ENCODE measurements at places on chromosomes 7 and 10. TPM values are rescaled to one million over a fixed set of nuclear protein-coding genes. Genes with fewer than 3 reads are reported as not detected.

ZNF853 gene
- 16.9 TPM for total RNA-seq

OPN4 gene
- total RNA-seq = not detected

DNA sequence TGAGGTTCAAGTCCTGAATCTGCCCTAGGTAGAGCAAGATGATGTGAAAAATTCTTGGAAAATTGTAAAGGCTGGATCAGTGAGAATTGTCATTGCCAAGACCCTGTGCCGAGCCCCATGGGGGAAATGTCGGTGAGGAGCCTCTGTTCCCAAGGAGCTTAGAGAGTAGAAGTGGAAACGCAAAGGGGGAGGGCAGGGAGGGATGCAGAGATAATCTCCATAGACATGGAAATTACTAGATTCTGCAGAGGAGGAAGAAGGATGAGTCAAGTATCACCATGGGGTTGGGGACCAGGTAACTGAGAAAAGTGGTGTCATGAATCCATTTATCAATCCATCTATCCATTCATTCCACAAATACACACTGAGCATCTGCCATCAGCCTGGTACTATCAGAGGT, 26.0 kb downstream of the DUSP5 start:
- no peak overlapping the region for H3K27ac ChIP-seq
- DNase-seq = no peak
- no peak overlapping the region for H3K4me3 ChIP-seq
- H3K4me1 ChIP-seq = no peaks in the 10 kb centered on the region
- no peaks in the 10 kb centered on the region for H3K27me3 ChIP-seq

DNA sequence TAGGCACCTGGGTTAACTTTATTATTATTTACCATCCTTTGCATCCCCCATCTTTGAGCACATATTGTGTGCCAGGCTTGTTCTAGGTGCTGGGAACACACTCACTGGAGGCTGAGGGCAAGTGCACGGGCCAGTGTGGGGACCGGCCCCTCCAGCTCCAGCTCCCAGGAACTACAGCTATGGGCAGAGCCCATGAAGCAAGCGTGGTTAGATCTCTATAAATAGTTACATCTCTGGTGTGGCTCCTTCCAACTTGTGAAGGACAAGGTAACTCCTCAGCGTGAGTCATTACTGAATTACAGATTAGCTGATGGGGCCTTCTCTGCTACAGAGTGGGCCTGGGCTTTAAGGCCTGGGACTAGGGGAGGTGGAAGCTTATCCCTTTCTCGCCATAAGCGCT, 583.5 kb downstream of the SDK1 start:
- no peak overlapping the region for H3K4me3 ChIP-seq
- DNase-seq = no peak
- no peaks in the 10 kb centered on the region for H3K36me3 ChIP-seq
- H3K4me1 ChIP-seq = no peaks in the 10 kb centered on the region
- H3K27ac ChIP-seq = no peak overlapping the region
- no peaks in the 10 kb centered on the region for H3K27me3 ChIP-seq

DNA sequence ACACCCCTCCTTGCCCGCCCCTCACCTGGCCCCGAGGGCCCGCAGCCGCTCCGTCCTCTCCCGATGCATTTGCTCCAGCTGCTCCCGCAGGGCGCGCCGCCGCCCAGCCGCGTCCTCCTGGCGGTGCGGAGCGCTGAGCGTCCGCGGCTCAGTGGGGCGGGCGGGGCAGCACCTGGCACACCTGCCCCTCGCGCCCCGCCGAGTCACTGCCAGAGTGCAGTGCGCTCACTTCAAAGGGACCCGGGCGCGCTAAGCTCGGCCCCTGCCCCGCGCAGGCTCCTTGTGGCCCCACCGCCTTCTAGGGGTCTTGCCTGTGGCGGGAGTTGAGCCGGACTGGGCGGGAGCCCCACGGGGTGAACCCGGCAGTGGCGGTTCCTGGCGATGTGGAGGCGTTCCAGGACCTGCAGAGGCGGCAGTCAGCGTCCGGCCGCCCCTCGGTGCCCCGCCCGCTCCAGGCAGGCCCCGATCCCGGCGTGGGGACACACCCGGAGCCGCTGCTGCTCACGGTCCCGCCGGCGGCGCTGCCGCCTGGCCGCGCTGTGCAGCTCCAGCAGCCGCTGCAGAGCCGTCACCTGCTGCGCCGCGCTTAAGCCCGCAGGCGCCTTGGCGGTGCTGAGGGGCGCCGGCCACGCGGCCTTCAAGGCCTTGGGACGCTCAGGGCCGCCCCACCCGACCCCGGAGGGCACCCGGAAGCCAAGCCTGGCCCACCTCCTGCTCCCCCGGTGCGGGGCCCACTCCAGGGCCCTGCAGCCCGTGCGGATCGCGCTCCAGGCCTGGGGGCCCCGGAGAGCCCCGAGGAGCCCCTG, 6.7 kb downstream of the ATP6V1F start:
- H3K27ac ChIP-seq = peak overlapping the region; percentile 14
- no peak for DNase-seq
- H3K4me3 ChIP-seq = peak overlapping the region; percentile 72
- peaks cover 14% of the 10 kb centered on the region for H3K36me3 ChIP-seq

- DNase-seq = no peak
- no peaks in the 10 kb centered on the region for H3K4me1 ChIP-seq
- H3K36me3 ChIP-seq = no peaks in the 10 kb centered on the region
- no peak overlapping the region for H3K4me3 ChIP-seq
- H3K27me3 ChIP-seq = no peaks in the 10 kb centered on the region
- H3K27ac ChIP-seq = no peak overlapping the region
Measured at GRCh38 chr7:46522354-46522906, 601.4 kb upstream of the IGFBP3 start.

DNA sequence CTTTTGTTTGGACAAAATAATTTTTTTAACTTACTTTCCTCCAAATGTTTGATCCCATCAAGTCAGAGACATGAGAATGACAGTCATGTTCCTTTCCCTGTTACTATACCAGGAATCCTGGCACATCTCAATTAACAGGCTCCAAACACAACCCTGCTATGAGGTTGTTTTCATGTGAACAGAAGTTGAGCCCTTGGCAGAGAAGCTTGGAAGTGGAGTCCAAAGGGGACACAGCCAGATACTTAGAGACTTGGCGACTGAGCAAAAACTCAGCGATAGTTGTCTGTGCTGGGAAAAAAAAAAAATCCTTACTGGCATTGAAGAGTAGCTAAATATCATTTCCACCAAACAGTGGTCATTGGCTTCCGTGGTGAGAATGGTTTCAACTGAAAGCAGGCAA, 12.8 kb downstream of the TUBAL3 start:
- no peak overlapping the region for H3K27ac ChIP-seq
- no peaks in the 10 kb centered on the region for H3K27me3 ChIP-seq
- no peak overlapping the region for H3K4me3 ChIP-seq
- H3K4me1 ChIP-seq = no peaks in the 10 kb centered on the region
- peak; percentile 1 for DNase-seq

- no peaks in the 10 kb centered on the region for H3K36me3 ChIP-seq
- no peak overlapping the region for H3K4me3 ChIP-seq
- DNase-seq = peak; percentile 31
Measured at GRCh38 chr10:1398626-1399410, 338.5 kb downstream of the ADARB2 start.

- H3K36me3 ChIP-seq = no peaks in the 10 kb centered on the region
- DNase-seq = no peak
- H3K4me3 ChIP-seq = no peak overlapping the region
- no peaks in the 10 kb centered on the region for H3K4me1 ChIP-seq
Measured at GRCh38 chr10:59499460-59499859, 137.1 kb upstream of the FAM13C start.
